ENCODE measurements at places on chromosomes 4 and X. TPM values are rescaled to one million over a fixed set of nuclear protein-coding genes. Genes with fewer than 3 reads are reported as not detected.

The TBC1D19 gene
- total RNA-seq = 45.3 TPM

The NKX1-1 gene
- not detected for total RNA-seq

The FGF13 gene
- total RNA-seq = 2.2 TPM

The PAGE1 gene
- total RNA-seq = not detected

The HSPA4L gene
- 4.0 TPM for total RNA-seq

The SPANXN4 gene
- total RNA-seq = not detected
